ENCODE measurements at places on chromosomes 13 and 19. TPM values are rescaled to one million over a fixed set of nuclear protein-coding genes. Genes with fewer than 3 reads are reported as not detected.

- DNase-seq, result no peak
Observed at GRCh38 chr13:67151652-67152051, 78.5 kb downstream of the PCDH9 start.

- DNase-seq, result peak; percentile 63
Observed at GRCh38 chr19:51607920-51608562, 22.2 kb downstream of the SIGLEC5 start.

EFNA2 gene
- 0.29 TPM for polyA plus RNA-seq

RNF113B gene
- polyA plus RNA-seq, result not detected

RGS9BP gene
- not detected for polyA plus RNA-seq

- no peak for DNase-seq
Observed at GRCh38 chr19:47390533-47391488, 28.5 kb downstream of the MEIS3 start.

DNA sequence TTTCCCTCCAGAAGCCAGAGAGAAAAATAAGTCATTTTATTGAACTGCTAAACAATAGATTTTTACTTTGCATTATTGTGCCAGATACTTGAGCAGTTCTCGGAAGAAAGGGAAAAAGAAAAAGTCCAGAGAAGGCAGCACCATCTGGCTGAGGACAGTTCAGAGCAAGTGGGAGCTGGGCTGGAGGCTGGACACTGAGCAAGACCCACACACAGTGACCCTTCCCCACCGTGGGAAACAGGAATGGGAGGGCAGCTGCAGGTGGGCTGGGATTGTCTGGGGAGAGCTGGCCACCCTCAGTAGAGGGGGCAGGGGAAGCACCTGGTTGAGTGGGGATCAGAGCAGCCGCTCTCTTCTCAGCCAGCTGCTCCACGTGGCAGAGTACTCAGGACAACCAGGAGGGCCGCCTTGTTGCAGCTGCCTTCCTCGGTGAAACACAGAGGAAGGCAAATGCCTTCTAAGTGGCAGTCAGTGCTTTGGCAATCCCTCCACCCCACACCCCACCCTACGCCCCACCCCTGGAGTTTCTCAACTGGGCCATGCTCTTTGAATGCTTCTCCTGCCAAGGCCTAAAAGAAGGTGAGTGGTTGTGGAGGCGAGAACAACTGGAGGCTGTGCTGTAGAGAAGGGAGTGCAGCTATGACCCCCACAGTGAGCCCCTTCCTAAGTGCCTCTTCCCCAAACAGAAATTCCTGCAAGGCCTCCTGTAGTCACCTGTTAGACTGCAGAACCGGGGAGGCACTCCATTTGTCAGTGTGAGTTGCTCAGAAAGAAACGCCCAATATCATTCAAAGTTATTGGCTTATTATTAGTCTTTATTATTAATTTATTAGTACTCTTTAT lies 179.3 kb downstream of the ZIC5 start:
- no peak for DNase-seq

GRCh38 chr19:17555929-17556813 lies 722 bp downstream of the COLGALT1 start:
- DNase-seq, result peak; percentile 37

- no peak for DNase-seq
Observed at GRCh38 chr19:8455018-8455417, 10.2 kb downstream of the HNRNPM start.

- no peak for DNase-seq
Observed at GRCh38 chr19:41376241-41376997, at the start of gene TMEM91. Gene TMEM91, plus strand, starts transcription at chr19:41376533. Its CDS starts 1,777 bp downstream, at chr19:41378310.

GRCh38 chr19:38294090-38294489 lies 10.0 kb upstream of the C19orf33 start:
- DNase-seq, result no peak

C19orf38 gene
- 2.7 TPM for polyA plus RNA-seq

GRIK5 gene
- polyA plus RNA-seq, result 1.8 TPM

- DNase-seq, result no peak
Observed at GRCh38 chr13:34425327-34425949, 516.6 kb upstream of the NBEA start.

DNA sequence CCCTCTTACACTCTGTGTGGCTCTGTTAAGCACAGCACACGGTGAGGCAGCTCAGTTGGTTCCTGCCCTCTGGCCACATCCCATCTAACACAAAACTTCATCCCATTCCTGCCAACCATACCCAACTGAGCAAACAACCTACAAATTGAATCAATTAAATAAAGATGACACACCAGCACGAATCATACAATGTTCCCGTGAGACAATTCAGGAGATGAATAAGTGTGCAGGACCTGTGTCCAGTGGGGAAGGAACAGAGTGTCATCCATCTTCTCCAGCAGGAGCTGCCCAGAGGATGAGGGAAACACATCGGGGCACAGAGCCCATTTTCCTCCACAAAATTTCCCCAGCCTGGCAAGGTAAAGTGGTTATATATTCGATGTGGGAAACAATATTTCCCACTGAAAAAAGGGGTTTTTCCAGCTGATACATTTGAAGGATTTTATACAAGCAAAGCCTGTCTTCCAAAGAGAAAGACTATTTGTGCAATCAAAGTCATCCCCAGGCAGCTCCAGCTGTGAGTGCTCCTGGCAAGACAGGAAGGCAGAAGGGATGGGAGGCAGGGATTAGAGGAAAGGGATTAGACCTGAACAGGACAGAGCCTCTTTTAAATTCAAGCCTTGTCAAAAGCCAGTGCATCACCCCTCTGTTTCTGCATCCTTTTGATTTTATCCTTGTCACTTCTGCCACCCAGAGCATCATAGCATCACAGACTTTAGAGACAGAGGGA lies 240.2 kb downstream of the LHFPL6 start:
- DNase-seq, result no peak
